ENCODE measurements at places on chromosomes 4 and X.
A peak's percentile ranks its signal among the peaks of the same experiment; 100 is the strongest.

DNA sequence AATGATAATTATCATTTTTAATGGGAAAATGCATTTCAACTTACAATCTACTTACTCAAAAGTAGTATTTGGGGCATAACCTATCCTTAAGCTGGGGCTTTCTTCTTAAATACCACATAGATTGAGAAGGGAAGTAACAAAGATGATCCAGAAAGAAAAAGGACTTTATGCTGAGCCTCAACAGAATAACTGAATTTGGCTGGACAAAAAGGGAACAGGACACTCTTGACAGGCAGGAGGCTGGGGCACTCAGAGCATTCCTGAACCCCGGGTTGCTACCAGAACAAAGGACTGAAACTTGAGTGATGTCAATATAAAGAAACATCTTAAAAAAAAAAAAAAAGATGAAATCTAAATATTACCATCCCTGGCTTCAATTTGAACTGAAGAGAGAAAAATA, 23.9 kb downstream of the RELL1 start:
- DNase-seq, result no peak

- no peak for DNase-seq
Measured at GRCh38 chr4:131347816-131348215, 1801.3 kb upstream of the PCDH10 start.

- peak; percentile 38 for DNase-seq
Measured at GRCh38 chr4:6891436-6892170, 18.0 kb upstream of the TBC1D14 start.

DNA sequence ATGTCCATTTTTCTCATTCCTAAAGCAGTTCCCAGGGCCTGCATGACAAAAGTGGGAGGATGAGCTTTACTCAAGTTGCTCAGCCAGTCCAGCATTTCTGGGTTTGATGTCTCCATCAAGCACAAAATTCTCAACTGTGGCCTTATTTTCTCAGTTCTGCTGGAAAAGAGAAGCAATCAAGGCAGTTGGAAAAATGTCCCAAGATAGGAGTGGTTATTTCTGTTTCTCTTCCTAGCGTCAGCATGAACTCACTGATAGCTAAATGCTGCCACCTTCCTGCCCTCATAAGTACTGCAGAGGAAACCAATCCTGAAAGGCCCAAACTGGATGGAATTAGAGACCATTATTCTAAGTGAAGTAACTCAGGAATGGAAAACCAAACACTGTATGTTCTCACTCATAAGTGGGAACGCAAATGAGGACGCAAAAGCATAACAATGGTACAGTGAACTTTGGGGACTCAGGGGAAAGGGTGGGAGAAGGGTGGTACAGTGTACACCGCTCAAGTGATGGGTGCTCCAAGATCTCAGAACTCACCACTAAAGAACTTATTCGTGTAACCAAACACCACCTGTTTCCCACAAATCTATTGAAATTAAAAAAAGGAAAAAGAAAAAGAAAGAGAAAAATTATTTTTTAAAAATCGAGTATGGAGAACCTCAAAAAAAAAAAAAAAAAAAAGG, 29.6 kb downstream of the ADH7 start:
- peak; percentile 62 for DNase-seq

GRCh38 chr4:3493720-3494461, 30.8 kb downstream of the DOK7 start:
- no peak for DNase-seq

- DNase-seq, result no peak
Measured at GRCh38 chrX:106286053-106286650, 118.0 kb downstream of the PWWP3B start.

- no peak for DNase-seq
Measured at GRCh38 chr4:85774489-85774888, 299.5 kb downstream of the ARHGAP24 start.

- DNase-seq, result no peak
Measured at GRCh38 chr4:74032064-74032463, 6.4 kb downstream of the CXCL3 start.

DNA sequence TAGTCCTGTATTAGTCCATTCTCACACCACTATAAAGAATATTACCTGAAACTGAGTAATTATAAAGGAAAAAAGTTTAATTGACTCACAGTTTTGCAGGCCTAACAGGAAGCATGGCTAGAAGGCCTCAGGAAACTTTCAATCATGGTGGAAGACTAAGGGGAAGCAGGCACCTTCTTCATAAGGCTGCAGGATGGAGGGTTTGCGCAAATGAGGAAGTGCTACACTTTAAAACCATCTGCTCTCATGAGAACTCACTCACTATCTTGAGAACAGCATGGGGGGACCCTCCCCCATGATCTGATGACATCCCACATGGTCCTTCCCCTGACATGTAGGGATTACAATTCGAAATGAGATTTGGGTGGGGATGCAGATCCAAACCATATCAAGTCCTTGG, 12.1 kb upstream of the MAGEA11 start:
- DNase-seq, result no peak

DNA sequence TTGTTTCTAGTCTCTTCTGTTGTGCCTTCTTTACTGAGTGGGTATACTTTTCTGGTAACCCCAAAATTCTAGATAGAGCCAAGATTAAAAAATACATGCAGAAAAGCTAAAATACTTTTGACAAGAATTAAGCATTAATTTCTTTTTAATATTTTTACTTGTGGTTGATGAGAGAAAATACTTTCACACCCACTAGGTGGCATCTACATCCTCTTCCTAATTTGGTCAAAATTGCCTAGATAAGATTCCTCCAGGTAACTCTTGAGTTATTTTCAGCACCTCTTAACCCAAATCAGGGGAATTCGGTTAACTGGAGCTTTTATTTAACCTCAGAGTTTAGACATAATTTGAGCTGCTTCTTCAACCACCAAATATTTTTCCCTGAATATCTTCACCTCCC, 28.4 kb upstream of the COX7B2 start:
- DNase-seq, result peak; percentile 24

Measured in AML-193 (cell line).